ENCODE measurements at places on chromosomes 16 and 17.

DNA sequence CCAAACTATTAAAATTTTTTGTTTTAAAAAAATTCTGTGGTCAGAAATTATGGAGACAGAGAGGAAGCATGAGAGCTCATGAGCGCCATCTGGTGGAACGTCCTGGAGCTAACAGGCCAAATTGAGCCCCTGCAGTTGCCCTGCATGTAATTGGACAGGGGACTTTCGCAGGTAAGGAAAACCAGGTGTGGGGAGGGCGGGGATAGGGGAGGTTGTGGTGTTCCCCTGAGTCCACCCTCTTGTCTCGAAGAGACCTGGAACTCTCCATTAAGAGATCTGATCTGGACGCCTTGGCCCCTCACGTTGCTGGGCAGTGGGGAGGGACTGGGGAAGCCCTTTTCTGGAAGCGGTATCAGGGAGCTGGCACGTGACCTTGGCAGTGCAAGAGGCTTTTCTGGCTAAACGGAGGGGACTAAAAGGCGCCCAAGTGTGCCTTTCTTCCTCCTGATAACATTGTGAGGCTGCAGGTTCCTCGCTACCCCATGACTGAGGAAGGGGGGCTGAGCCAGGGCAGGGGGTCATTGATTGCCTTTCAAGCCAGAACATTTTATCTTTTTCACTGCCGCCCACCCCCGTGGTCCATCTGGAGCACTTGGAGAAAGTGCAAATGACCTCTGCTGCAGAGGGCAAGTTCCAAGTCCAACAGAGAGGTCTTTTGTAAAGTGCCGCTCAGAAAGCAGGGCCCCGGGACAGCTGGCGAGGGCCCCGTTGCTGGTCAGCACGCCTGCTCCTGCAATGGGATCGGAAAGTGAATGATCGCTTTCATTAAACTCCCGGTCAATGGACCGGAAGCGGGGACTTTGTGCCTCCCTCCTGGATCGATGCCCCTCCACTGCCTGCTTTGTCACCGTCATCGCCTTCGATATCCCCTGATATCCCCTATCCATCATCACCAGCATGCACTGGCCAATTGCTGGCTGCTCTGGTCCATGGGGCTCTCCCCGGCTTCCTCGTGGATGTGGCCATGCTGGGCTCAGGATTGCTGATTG, 18.4 kb downstream of the PDILT start:
- peak; percentile 14 for DNase-seq

DNA sequence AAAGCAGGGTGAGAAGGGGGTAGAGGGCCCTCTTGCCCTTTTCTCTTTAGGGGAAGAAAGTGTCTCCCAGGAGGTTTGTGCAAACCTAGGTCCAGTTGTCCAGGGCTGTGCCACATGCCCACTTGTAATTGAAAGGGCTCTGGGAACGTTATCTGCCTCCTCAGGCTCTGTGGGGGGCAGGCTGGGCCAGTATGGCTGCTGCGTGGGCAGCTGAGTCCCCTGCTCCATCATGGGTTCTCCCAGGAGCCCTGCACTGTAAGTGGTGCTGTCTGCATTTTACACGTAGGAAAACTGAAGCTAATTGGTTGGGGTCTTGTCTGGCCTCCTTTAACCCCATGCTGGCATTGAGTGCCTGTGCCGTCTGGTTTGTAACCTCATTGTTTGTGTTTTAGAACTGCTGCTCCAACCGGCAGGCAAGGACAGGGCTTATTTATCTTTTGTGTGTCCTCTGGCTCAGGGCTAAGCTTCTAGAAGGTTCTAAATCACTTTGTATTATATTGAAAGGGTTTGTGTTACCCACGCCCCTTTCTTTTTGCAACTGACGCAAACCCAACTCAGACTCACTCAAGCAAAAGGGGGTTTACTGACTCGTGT, 117.7 kb upstream of the CIBAR2 start:
- no peak for DNase-seq

DNA sequence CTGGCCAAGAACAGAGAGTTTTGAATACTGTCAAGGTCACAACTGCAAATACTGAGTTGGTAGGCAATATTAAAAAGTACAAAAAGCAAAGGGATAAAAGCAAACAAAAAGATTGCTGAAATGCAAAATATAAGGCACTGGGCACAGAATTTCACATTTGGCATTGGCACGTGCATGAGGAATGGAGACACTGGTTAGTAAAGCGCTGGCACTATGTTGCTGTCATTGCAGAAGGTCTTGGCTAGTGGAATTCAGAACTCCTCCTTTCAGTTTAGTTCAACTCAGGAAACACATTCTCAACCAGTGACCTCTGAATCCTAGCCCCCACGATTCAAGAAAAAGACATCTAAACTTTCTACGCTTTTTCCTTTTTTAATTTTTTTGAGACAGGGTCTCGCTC, 111.8 kb upstream of the PSMD7 start:
- DNase-seq = no peak

DNA sequence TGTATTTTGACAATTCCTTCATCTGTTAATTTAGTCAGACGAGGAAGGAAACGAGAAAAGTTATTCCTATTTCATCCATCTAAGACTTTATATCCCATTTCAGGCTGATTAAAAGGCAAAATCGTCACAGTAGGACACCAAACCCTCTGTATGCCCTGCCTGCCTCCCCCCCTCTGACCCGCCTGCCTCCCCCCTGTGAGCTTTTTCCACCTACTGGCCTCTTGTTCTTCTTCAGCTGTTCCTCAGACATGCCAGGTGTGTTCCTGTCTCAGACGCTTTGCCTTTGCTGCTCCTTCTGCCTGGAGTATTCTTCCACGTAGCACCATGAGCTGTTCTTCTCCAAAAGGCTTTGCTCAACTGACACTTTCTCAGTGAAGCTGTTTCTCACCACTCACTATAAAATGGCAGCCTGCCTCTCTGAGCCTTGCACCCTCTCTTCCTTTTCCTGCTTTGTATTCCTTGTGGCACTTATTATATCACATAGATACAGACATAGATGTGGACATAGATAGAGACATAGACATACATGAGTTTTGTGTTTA, 723.4 kb downstream of the MAF start:
- DNase-seq = no peak

DNA sequence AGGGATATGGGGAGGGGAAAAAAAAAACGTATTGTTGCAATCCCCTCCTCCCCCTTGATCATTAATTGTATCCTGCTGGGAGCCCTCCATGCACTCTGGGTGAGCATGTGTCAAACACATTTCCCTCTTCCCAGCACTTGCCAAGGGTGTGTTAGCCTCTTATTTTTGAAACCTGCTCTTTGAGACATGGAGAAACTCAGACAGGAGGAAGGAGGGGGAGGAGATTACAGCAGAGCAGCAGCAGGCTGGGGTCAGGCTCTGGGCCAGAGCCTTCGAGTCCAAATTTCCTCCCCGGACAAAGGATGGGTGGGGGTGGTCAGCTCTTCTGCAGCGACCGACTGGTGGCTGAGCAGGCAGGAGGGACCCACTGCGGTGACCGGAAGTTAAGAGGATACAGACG, 64.7 kb downstream of the SOX9 start:
- no peak for DNase-seq

DNA sequence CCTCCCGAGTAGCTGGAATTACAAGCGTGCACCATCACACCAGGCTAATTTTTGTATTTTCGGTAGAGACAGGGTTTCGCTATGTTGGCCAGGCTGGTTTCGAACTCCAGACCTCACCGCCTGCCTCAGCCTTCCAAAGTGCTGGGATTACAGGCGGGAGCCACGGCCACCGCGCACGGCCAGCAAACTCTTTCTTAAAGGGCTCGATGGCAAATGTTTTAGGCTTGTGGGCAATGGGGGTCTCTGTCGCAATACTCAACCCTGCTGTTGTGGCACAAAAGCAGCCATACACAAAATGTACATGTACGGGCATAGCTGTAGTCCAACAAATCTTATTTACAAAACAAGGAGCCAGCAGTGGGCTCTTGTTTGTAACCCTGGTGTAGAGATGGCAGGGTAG, 18.4 kb downstream of the PARN start:
- DNase-seq = no peak

GRCh38 chr17:28576758-28577465, at the start of gene ALDOC:
Gene ALDOC (minus strand): TSS chr17:28576895. CDS start chr17:28575532, 1,363 bp downstream.
- DNase-seq = peak; percentile 91

GRCh38 chr17:67636834-67637520, 80.8 kb upstream of the NOL11 start:
- DNase-seq = no peak

DNA sequence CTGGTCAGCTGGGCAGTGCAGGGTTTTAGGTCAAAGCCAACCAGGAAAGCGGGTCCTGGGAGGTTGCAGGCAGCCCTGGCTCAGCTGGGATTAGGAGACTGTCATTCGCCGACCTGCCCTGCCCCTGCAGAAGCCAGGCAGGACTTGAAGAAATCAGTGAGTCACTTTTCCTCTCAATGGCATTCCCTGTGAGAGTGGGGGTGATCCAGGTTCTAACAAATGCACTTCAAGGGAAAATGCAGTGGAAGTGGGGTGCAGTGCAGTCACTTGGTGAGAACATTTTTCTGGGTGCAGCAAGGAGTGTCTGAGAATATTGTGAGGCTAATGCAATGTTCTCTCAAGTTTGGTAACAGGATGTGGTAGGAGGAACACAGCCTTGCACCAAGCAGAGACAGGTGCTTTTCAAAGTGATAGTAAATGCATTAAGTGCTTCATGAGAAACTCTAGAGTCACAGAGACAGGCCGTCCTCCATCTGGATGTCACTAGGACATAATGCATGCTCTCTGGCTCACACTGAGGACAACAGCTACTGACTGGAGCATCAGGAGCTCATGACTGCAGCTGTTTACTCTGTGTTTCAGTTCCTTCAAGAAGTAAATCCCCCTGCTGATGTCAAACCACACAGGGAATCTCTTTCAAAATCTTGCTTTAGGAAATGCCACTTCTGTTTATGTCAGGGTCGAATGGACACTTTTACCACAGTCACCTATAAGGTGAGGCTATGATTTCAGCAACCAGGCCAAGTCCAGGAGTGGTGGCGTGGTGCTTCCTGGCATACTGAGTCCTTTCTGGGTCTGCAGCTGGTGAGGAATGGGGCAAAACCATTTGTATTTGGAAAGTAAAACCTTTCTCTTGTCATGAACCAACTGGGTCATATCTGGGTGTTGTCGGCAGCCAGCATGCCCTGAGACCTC, 16.7 kb downstream of the CDK5R1 start:
- DNase-seq = no peak

DNA sequence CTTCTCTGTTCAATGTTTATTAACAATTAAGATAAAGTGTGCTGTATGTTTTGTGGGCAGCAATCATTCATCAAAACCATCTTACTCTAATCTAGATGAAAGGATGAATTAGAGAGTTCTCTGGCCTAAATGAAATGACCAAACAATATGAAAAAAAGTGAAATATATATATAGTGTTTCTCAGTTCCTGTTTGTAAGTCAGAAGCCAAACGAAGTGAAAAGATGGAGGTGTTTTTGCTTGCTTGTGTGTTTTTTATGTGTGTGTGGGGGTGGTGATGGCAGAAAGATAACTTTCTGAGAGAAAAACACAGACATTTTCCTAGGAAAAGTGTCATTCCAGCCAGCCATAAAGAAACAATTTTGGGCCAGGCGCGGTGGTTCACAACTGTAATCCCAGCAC, 138.6 kb downstream of the CDH8 start:
- DNase-seq = no peak

GRCh38 chr17:71709946-71710345, 410.9 kb upstream of the SOX9 start:
- no peak for DNase-seq

GRCh38 chr16:564690-565418, 2.0 kb upstream of the NHLRC4 start:
- no peak for DNase-seq

DNA sequence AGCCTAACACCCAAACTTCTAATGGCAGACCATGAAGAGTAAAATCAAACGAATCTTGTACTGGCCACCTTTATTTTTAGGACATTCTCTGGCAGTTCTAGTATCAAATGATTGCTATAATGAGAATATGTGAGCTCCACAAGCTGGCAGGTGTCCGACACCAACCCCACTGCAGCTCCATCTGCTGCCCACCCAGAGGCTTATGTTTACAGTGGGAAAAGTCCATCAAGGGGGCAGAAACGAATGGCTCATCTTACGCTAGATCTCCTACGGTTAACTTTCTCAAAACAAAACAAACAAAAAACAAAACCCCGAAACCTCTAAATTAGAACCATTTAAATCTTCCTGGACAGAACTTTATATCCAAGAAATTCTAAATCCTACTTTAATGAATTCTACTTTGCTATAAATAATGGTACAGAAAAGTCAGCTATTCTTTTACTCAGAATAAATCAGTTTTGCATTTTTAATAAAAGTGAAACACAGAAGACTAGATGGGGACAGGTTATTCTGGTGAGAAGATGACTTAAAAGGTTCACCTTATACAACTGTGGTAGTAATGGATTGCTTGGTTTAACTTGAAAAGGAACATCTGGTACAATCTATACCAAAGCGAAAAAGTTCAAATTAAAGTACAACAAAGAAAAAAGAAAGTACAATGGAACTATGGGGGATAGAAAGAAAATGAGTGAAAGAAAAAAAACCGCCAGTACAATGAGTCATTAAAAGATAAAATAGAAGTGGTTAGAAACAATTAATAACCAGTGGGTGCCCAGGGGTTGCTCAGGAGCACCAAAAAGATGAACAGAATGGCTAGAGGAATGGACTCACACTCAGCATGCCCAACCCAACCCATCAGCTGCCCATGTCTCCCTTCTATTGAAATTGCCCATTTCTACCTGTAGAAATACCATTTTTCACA, 40.2 kb downstream of the GRB2 start:
- DNase-seq = no peak

GRCh38 chr16:27301236-27301861, 12.4 kb upstream of the IL4R start:
- no peak for DNase-seq

- DNase-seq = peak; percentile 26
Observed at GRCh38 chr16:71746442-71747046, 22.0 kb upstream of the PHLPP2 start.

Measured in LNCaP clone FGC (cell line).